ENCODE measurements at places on chromosomes 5 and 9.
A peak's percentile ranks its signal among the peaks of the same experiment; 100 is the strongest.

DNA sequence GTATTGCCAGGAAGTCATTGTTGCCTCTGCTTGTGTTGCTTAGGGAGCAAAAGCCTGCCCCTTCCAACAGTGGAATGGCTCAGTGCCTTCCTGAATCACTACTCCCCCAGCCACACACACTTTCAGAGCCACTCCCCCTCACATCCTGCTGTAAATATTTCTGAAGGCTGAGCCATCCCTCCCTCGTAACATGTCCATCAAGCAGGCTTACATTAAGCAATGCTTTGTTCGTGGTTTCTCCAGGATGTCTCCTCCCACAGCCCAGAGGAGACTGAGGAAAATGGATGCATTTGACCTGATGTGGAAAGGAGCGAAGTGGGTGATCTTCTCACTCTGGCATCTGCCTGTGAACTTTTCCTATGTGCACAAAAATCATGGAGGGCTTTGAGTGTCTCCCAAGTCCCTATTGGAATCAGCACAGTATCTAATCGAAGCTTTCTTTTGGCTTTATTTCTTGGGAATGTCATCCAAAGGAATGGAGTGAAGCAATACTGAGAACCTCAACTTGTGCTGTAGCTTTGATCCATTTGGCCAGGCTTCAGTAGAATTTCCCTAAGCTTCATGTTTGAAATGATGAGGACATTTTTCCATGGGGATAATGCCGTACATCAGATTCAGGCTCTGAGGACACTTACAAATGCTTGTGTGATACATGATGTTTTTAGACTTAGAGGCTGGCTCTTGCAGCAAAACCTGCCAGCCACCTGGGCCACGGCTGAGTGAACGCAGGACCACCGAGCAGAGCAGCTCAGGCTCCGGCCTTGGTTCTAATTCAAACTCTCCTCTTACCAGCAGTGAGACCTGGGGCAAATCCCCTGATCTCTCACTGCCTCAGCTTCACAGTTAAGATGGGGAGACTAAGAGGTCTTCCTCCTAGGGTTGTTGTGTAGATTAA, 389.1 kb downstream of the ENC1 start:
- peak; percentile 80 for DNase-seq

GRCh38 chr5:163874431-163874830, 369.0 kb downstream of the MAT2B start:
- no peak for DNase-seq

- DNase-seq, result no peak
These were observed 22.0 kb downstream of the OTULIN start for GRCh38 chr5:14686517-14686916.

GRCh38 chr5:90356176-90356575, 53.4 kb downstream of the CETN3 start:
- no peak for DNase-seq

- DNase-seq, result no peak
These were observed 140.3 kb downstream of the ROR2 start for GRCh38 chr9:91809581-91810285.

DNA sequence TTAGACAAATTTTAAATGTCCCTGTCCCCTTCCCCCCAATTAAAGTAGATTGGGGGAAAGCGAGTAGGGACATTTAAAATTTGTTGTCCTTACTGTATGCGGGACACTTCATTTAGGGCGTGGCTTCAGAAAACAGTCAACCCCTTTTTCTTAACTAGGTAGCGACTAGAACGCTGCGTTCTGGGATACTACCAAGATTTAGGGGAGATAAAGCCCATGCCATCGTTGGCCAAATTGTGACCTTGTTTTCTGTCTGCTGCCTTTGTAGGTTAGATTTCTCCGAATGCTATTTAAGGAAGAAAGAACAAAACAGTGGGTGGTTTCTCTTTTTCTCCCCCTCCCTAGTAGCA, 1.2 kb downstream of the CKS2 start:
- peak; percentile 39 for DNase-seq

DNA sequence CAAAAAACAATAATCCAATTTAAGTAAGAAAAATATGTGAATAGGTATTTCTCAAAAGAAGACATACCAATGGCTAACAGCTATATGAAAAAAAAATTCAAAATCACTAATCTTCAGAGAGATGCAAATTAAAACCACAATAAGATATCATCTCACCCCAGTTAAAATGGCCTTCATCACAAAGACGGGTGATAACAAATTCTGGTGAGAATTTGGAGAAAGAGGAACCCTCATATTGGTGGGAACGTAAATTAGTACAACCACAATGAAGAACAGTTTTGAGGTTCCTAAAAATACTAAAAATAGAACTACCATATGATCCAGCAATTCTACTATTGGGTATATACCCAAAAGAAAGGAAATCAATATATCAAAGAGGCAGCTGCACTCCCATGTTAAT, 94.3 kb downstream of the TMEM167A start:
- DNase-seq, result no peak

- no peak for DNase-seq
These were observed 162.4 kb downstream of the KCNN2 start for GRCh38 chr5:114524221-114524620.

GRCh38 chr9:127555840-127556820, 55.9 kb upstream of the STXBP1 start:
- peak; percentile 76 for DNase-seq

DNA sequence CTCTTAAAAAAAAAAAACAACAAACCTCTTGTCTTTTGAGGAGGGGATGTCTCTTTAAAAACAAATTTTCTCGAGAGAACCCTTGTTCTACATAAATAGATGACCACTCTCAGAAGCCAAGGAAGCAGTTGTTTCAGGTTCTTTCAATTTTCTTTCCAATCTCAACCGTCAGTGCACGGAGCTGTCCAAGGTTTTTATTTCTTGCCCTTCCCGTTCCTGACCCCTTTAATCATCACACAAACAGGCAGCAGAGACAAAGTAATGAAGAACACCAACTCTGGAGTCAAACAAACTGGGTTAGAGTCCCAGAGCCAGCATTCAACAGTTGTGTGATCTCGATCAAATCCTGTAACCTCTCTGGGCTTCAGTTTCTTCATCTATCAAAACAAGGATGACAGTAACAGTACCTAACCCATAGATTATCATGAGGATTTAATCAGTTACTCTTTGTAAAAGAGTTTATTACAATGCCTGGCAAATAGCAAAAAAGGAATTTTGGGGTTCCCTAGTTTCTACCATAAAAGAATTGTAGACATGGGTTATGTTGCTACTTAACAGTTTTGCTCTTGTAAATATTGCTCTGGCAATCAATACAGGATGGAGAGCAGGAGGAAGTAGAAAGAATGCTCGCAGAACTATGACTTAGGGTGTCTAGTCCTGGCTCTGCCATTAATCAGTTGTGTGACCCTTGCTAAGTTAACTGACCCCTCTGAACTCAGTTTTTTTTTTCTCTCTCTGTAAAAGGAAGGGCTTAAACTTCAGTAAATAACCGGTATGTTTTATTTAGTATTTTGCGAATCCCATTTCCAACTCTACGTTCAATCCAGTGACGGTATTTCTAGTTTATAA, 1.0 kb upstream of the NIM1K start:
- DNase-seq, result no peak

GRCh38 chr9:15138357-15138686, 168.7 kb downstream of the TTC39B start:
- no peak for DNase-seq

- DNase-seq, result peak; percentile 78
These were observed 47.1 kb upstream of the CTSL start for GRCh38 chr9:87678650-87679355.
